Cardiac septum (tissue), 1 donor: ENCODE measurements at places on chromosomes 4 and X. TPM values are rescaled to one million over a fixed set of nuclear protein-coding genes. Genes with fewer than 3 reads are reported as not detected.

- DNase-seq: no peak
These were observed 146.9 kb downstream of the STIM2 start for GRCh38 chr4:27007507-27007906.

GRCh38 chr4:136017556-136017955 is 1514.7 kb downstream of the PCDH18 start:
- DNase-seq: no peak

DNA sequence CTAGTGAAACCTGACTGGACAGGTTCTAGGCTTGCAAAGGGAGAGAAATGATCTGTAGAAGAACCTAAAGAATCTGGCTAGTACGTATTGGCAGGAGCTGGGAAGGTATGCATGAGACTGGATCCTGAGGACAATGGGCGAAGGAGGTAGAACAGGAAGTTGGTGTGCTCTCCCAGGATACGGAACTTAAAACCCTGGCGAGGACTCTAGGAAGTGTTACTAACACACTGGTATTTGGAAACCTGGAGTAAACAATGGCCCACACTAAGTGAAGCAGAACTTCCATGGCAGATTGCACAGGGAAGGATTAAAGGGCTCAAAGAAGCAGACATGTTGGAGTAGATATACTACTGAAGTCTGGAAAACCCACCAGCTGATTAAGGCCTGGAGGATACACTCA is 9.1 kb downstream of the SYN1 start:
- no peak for DNase-seq

DNA sequence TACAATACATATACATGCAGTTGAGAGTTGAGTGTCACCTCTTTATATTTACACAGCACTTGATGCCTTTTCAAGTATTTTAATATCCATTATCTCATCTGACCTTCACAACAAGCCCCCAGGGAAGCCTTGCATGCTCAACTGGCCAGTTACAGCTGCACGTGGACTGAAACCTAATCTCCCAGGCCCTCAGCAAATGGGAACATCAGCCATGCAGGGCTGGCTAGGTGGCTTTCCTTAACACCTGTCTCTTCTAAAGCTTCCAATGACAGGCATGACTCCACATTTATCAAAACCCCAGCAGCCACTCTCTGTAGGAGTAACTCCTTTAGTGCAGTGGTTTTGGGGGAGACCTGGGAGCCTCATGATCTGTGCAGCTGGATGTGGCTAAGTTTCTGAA is 56.4 kb downstream of the PHKA2 start:
- DNase-seq: no peak

DNA sequence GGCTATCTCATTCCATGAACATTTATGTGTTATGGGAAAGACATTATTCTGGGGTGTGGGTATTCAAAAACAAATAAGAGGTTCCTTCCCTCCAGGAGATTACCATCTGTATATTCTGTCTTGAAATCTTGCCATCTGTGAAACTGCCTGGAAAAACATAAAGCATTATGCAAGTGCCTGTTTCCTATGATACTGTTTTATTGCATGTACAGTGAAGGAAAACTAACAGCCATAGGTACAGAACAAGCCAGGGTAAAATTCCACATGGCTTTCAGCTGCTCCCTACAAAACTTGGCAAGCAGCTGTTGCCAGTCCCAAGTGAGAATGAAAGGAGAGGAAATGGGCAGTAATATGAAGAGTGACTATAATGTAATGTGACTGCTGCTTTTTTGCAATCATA is 136.0 kb downstream of the GUCY2F start:
- DNase-seq: no peak

DNA sequence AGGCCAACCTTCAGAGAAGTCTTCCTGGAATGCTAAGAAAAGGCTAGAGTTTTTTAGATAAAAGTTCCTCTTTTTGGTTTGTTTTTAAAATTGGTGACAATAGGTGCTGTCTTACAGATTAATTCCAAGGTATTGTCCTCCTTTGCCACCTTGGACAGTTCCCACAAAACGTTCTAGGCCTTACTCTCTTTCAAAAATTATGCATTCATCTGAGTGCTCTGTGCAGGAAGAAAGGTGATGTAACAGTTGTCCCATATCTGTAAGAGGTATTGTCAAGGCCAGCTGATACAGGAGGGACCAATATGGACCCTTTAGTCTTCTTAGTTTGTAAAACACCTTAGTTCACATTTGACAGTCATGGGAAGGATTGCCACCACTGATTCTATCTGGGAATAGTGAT is 15.9 kb upstream of the CXCL5 start:
- DNase-seq: no peak

DNA sequence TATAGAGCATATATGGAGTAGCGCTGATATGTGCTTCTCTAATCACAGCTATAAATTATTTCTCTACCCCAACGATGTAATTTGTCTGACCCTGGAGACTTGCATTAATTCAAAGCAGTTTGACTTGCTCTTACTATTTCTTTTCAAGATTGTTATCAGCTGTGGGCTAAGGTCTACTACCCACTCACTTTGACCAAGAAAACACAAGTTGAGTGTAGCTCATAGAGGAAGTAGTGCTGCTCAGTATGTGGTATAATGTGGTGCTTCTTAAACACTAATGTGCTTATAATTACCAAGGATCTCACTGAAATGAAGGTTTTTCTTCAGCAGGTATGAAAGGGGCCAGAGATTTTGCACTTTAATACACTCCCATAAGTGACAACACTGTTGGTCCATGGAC is 70.1 kb downstream of the INPP4B start:
- no peak for DNase-seq

- DNase-seq: no peak
These were observed 65.7 kb upstream of the DMD start for GRCh38 chrX:33277046-33277445.

DNA sequence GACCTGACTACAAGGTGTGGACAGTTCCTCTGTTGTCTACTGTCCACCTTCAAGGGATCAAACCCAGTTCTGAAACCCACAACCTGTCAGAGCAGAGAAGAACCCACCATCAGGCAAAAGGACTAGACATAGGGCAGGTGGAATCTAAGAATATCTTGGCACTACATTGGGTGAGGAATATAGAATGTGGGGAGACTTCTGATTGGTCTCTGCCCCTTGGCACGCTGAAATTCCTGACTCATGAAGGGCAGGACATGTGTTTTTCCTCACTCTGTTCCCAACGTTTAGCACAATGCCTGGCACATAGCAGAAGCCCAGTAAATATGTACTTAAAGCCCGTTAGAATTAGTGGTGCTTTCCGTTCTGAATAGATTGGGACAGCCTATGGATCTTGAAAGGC is 59.3 kb downstream of the TSPAN7 start:
- DNase-seq: no peak

- DNase-seq: no peak
These were observed 81.7 kb upstream of the STOX2 start for GRCh38 chr4:183823434-183823833.

- no peak for DNase-seq
These were observed 36.9 kb downstream of the FHDC1 start for GRCh38 chr4:152972821-152973628.

DNA sequence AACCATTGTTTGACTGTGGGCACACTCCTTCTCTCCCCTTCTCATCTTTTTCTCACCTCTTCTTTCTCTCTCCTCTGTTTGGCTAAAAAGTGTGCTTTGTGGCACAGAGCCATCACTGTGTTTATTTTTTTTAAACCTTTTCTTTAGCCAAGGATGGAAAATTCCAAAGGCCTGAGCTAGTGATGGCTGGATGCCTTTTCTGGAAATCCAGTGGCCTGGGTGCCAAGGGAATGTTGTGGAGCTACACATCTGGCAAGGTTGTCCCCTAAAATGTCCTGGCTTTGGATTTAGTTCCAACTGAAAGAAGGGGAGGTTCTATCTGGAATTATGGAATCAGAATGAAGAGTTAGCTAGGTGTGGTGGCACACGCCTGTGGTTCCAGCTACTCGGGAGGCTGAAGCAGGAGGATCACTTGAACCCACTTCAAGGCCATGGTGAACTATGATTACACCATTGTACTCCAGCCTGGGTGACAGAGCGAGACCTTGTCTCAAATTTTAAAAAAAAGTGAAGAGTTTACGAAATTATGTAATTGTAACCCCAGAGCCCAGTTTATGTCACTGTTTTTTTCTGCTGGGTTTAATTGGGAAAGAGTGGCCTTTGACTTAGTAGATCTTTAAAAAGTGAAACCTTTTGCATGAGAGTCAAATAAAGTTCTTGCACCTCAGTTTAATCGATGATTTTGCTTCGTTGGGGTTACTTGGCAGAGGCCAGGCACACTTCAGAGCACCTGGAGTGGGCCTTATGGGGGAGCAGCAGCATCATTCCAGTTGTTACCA is 17.7 kb downstream of the DOCK11 start:
- DNase-seq: no peak

DNA sequence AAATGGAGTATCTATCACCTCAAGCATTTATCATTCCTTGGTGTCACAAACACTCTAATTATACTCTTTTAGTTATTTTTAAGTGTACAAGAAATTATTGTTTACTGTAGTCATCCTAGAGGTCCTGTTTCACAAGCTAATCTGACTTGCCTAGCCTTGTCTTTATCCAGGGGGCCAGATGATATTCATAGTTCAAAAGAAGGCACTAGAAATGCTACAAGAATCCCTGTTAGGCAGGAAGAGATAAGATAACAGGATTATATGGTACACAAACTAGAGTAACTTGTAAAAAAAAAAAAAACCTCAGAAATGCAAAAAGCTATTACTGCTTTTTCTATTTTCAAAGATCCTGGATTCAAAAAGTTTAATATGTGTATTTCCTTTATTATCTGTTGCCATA is 95.8 kb downstream of the MBNL3 start:
- no peak for DNase-seq

DNA sequence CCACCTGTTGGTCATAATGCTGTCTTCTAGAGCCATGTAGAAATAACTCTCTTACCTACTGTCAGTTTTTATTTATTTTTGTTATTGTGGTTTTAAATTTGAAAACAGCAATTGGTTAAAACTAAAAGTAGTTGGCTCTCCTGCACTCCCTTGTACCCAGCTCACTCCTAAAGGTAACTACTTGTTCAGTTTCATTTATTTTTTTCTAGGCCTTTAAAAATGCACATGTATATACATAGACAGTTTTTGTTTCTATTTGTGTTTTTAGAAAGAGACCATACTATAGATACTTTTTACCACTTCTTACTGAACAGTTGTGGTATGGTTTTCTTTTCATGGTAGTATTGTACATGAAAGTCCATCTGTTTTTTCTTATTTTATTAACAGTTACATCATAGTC is 16.8 kb downstream of the SMAD1 start:
- DNase-seq: no peak

DNA sequence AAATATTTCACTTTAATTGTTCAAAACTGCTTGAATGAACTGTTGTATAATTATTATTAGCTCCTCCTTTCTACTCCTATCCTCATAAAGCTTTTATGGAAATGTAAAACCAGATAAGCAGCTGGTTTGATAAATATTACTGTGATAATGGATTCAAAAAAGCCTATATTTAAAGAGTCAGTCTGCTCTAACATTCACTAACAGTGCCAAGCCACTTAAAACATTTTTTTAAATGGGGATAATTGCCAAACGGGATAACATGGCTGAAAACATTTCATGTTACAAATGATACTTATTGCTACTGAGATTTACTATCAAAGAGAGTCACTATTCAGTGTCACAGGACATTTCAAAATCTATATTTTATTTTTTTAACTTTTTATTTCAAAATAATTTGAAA is 17.4 kb downstream of the ARHGAP24 start:
- DNase-seq: no peak

DNA sequence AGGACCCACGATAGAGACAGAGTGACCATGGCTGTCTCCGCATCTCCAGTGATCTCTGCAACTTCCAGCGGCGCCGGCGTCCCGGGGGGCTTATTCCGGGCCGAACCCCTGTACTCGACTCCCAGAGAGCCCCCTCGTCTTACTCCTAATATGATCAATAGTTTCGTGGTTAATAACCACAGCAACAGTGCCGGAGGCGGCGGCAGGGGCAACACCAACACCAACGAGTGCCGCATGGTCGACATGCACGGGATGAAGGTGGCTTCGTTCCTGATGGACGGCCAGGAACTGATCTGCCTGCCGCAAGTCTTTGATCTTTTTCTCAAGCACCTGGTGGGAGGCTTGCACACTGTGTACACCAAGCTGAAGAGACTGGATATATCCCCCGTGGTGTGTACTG is 343 bp downstream of the DACH2 start:
- no peak for DNase-seq

The S100G gene
- total RNA-seq: not detected

- DNase-seq: no peak
These were observed 85.1 kb downstream of the AFF1 start for GRCh38 chr4:87019898-87020297.

GRCh38 chr4:142566243-142566642 is 279.9 kb downstream of the INPP4B start:
- DNase-seq: no peak

DNA sequence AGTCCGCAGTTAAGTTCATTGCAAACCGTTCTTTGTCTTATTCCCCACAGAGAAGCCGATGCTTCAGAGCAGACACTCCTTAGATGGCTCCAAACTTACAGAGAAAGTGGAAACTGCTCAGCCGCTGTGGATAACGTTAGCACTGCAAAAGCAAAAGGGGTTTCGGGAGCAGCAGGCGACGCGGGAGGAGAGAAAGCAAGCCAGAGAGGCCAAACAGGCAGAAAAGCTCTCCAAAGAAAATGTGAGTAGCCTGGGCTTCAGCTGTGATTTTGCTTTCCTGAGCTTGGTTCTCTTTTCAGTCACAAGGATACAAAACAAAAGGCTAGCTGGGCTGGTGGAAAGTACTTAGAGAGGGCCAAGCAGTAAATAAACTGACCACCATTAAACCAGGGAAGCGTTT is 64.0 kb downstream of the AASDH start:
- DNase-seq: no peak

DNA sequence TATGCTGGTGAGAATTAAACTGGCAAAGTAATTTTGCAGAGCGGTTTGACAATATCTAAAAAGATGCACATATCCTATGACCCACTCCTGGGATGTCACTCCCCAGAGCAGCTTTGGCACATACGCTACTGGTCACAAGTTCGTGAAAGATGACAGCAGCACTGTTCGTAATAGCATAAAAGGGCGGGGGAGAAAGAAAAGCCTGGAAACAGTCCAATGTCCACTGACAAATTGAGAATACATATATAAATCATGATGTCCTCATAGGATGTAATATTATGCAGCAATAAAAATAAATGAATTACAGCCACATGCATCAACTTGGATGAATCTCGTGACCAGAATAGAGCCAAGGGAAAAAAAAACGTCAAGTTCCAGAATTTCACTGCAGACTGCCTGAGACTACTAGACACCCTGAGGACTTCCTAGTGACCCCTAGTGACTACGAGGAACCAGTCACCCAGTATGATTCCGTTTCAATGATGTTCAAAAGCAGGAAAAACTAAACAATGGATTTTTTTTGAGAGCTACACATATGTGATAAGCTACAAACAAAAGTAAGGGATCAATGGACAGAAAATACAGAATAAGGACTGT is 1.8 kb downstream of the PCSK1N start:
- no peak for DNase-seq

DNA sequence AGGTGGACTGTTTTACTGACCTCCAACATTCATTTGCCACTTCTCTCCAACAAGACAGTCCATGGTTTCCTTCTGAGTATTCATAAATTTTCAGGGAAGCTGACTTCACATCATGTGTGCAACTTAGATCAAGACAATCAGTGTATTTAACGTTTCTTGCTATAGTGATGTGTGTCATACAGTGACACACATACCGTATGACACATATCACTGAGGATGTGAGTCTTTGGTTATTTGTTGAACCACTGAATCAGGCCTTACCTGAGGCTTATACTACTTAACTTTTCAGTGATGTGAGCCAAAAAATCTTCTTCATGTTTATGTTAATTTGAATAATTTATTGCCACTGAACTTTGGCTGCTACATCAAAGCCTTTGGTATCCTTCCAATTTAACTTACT is 166.8 kb downstream of the BMPR1B start:
- DNase-seq: no peak
